ENCODE measurements at places on chromosomes 12 and 14.

DNA sequence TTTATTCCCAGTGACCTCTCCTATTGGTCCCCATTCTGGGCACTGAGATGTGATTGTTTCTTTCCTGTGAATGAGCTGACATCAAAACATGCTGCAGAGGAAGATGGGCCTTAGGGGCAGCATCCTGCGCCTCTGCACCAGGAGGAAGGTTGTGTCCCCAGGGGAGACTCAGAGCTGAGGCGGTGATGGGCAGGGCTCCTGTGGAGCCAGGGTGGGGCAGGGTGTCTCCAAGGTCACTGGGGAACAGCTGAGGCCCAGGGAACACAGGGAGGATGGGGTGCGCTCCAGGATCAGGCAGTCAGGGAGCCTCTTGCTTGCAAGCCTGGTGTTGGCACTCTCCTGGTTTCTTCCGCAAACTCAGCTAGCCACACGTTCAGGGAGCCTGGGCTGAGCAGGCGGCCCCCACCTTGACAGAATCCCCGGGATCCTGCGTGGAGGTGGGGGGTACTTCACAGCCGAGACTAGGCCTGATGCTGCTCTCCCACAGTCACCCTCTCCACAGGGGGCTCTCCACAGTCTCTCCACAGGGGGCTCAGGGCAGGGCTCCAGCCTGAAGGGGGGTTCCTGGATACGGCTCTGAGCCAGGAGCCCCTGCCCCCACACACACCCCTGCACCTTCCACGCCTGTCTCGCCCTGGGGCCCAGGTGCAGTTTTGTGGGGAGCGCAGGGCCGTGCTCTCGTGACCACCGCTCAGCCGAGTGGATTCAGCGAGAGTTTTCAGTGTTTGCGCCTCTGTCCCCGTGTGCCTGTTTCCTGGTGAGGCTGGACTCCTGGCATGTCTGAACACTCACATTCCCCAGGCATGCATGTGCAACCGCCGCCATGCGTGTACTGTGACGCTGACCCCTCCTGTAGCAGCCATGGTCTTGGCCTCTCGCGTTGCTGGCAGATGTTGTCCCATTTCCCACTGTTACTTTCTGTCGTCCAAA is 264.7 kb downstream of the SEC23A start:
- DNase-seq: no peak

DNA sequence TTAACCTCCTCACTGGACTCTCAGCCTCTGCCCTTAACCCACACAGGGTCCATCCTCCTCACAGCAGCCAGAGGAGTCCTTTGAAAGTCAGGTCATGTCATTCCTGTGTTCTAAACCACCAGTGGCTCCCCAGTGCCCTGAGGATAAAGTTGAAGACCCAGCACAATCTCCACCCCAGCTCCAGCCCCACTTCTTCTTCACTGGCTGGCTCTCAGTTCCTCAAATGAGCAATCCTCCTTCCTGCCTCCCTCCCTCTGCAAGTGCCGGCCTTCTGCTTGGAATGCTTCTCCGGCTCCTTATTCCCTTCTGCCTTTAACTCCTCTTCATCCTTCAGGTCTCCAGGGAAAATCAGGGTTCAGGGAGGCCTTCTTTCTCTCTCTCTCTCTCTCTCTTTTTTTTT is 32.0 kb upstream of the SPPL3 start:
- DNase-seq: no peak

- peak; percentile 60 for DNase-seq
Observed at GRCh38 chr14:29216268-29217232, 450.0 kb downstream of the FOXG1 start.

DNA sequence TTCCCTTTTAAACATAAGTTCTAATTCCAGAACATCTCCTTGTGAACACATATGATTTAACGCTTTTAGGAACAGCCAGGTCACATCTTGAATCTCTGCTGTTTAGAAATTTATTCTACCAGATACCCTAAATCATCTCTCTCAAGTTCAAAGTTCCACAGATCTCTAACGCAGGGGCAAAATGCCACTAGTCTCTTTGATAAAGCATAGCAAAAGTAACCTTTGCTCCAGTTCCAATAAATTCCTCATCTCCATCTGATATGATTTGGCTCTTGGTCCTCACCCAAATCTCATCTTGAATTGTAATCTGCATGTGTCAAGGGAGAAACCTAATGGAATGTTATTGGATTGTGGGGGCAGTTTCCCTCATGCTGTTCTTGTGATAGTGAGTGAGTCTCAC is 96.3 kb upstream of the PLEKHA5 start:
- no peak for DNase-seq

GRCh38 chr12:76081909-76082308 is 2.6 kb downstream of the NAP1L1 start:
- DNase-seq: no peak

GRCh38 chr12:118544569-118544968 is 168.2 kb downstream of the SUDS3 start:
- DNase-seq: peak; percentile 85

DNA sequence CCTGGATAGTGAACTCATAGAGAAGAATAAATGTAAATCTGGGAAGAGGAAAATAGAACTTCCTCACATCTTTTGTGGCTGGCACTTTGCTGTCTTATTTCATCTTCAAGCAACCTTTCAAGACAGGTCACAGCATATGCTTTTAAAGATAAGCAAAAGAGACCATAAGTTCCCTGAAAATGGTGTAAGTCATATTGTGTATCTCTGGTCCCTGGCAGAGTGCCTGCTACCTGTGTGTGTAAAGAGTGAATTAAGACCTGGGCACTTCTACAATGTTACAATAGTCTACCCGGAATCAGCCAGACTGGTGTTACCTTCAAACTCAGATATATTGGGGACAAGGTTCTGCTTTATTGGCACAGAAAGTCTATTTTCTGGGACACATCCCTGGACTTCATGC is 168.8 kb downstream of the SLC2A13 start:
- no peak for DNase-seq

- no peak for DNase-seq
Observed at GRCh38 chr12:110943373-110943772, 23.0 kb upstream of the MYL2 start.

GRCh38 chr12:48978291-48978740 is at the start of gene WNT1:
TSS of gene WNT1 (plus strand) at chr12:48978322. CDS start at chr12:48978651, 329 bp downstream.
- no peak for DNase-seq

GRCh38 chr12:14976658-14977057 is 3.8 kb downstream of the PDE6H start:
- DNase-seq: no peak
